HFFc6 (cell line): ENCODE measurements at places on chromosomes 7 and 10. TPM values are rescaled to one million over a fixed set of nuclear protein-coding genes. Genes with fewer than 3 reads are reported as not detected.

DNA sequence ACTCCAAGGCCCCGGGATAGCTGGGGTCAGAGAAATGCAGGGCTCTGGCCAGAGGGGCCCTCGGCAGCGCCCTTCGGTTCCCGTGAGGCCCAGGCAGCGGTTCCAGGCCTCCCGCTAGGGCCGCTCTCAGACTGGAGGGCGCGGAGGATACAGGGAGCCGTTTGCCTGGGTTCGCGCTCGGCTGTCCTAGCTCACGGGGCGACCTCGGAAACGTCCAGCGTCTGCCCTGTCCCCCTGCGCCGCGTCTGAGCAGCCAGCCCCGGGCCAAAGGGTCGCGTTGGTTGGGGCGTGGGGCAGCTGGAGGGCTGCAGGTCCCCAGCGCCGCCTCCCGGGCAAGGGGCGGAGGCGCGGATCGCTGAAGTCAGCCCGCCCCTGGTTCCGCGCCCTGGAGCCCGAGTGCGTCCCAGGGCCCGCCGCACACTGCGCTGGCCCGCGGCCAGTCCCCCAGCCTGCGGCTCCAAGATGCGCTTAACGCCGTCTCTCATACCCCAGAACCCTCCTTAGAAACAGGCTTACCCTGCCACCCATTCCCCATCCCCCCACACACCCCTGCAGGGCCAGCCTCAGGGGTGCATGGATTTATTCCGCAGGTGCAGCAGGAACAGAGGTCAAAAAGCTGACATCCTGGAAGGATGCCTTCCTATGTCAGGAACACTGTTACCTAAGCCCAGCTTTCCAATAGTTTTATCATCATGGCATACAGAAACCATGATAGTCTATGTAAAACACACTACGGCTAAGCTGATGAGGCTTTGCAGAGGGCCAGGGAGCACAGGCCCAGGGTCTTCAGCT lies 22.1 kb upstream of the OPN4 start:
- no peak overlapping the region for H3K27ac ChIP-seq
- H3K4me1 ChIP-seq: peaks cover 34% of the 10 kb centered on the region

CALHM3 gene
- total RNA-seq: 0.09 TPM in 1 of 3 replicates, not detected in the others

DNA sequence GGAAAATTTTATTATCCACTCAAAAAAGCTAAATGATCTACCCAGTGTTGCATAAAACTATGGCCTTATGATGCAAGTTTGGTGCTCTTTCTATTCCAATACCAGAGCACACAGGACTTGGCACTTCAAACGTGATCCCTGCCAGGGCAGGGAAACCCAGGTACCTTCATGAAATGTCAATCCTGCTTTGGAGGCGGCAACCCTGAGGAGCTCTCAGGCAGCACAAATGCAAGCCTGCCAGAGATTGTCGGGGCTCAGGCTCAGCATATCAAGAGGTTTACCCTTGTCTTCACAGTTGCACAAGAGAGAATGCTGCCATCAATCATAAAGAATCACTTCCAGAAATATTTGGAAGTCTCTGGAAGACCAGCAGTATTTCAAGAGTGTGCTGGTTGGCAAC lies 151.5 kb downstream of the GLI3 start:
- H3K36me3 ChIP-seq: no peaks in the 10 kb centered on the region
- peaks cover 14% of the 10 kb centered on the region for H3K4me1 ChIP-seq
- H3K4me3 ChIP-seq: no peak overlapping the region
- no peak for DNase-seq
- no peak overlapping the region for H3K27ac ChIP-seq

RNF148 gene
- not detected in 2 replicates for total RNA-seq
